ENCODE measurements at places on chromosomes 12 and 14.

GRCh38 chr14:68105816-68106215 lies 286.2 kb downstream of the RAD51B start:
- no peak for DNase-seq

- peak; percentile 90 for DNase-seq
Observed at GRCh38 chr14:68143341-68143841, 323.8 kb downstream of the RAD51B start.

GRCh38 chr12:1553536-1553935 lies 40.8 kb downstream of the FBXL14 start:
- DNase-seq = no peak

GRCh38 chr14:96205059-96205977 lies 679 bp downstream of the BDKRB2 start:
- DNase-seq = peak; percentile 11

DNA sequence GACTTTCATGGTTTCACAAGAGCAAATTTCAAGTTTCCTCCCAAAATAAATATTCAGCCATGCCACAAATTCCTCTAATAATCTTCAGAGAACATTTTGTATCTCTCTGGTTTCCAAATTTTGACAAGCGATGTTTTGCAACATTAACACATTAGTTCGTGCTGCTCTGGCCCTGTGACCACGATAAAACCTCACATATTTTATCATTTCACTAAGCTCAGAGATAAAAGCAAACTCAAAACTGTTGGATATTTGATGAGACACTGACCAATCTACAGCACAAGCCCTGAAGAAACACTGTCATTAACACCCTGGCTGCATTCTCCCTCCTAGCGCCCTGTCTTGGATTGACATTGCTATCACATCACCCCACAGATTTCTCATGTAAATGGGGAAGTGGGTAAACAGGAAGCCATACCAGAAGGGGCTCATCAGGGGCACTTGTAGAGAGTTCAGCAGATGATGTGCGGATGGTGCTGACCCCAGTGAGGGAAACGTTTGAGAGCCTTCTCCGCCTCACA lies 264.3 kb downstream of the PRKD1 start:
- no peak for DNase-seq

DNA sequence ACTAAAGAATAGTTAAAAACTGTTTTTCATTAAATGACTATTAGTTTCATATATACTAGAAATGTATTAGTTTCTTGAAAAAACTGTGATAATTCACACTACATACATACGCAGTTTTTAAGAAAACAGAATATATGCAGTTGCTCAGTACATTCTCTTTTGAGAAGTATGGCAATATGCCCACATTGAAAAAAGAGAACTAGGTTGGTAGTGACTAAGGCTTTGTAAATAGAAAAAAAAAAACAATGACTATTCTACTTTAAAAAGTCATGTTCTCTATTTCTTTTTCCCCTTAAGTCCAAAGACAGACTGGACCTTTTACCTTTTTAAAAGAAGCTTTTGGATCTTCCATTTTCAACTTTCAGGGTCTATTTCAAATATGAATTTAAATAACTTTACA lies 25.0 kb downstream of the SNX6 start:
- no peak for DNase-seq

GRCh38 chr12:84131076-84131475 lies 781.5 kb downstream of the SLC6A15 start:
- DNase-seq = peak; percentile 89

GRCh38 chr12:55972911-55973598 lies 823 bp upstream of the RAB5B start:
- peak; percentile 12 for DNase-seq

- peak; percentile 100 for DNase-seq
Observed at GRCh38 chr14:61470261-61470960, 149.0 kb downstream of the PRKCH start.

DNA sequence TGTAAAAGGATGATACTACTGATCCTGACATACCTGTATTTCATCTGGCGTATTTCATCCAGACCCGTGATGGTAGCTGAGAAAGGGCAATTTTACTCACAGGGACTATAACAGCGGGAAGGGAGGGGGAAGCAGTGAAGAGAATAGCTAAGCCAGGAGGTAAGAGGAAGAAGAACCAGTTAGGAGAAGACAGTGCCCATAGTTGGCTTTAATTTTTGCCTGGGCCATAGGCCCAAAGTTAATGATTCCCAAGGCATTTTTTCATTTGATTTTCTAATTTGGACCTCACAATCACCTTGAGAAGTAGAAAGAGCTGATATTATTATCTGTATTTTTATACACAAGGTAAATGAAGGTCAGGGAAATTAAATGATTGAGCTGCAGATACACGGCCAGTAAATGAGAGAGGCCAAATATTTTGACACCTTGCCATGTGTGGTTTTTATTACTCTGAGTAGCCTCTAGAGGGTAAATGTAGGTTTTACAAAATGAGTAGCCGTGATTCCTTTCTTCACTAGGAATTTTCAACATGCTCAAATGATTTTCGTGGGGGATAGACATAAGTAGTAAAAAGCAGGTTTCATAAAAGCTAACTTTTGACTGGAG lies 382.2 kb downstream of the FUT8 start:
- DNase-seq = peak; percentile 16

DNA sequence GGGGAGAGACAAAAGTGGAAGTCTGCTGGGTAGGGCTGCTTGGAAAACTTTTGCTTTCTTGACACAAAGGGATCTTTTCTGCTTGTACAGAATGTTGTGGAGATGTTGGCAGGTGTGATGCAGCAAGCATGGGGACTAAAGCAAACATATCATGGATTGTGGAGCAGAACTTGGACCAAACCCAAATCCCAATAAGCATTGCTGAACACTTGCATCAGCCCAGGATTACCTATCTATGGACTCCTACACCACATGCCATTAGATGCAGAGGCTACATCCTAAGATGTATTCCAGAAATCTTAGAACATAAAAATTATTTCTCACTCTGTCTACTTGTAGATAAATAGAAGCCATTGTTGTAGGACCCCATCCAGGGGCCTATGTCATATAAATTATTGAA lies 44.7 kb upstream of the RERG start:
- DNase-seq = peak; percentile 42

DNA sequence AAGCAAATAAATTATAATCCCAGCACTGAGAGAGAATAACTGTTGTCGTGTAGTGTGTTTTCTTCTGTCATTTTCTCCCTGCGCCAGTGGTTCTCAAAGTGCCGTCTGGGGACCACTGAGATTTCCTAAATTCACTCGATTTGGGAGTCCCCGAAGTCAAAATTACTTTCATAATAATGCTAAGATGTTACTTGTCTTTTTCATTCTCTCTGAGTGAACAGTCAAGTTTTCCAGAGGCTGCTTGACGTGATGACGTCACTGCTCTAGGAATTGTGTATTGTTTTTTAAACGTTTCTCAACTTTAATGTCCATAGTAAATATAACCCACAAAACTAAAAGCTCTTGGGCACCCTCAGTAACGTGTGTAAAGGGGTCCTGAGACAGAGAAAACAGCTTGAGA lies 796 bp upstream of the POP5 start:
- DNase-seq = no peak

GRCh38 chr14:68728342-68729106 lies 64.3 kb downstream of the ZFP36L1 start:
- no peak for DNase-seq

DNA sequence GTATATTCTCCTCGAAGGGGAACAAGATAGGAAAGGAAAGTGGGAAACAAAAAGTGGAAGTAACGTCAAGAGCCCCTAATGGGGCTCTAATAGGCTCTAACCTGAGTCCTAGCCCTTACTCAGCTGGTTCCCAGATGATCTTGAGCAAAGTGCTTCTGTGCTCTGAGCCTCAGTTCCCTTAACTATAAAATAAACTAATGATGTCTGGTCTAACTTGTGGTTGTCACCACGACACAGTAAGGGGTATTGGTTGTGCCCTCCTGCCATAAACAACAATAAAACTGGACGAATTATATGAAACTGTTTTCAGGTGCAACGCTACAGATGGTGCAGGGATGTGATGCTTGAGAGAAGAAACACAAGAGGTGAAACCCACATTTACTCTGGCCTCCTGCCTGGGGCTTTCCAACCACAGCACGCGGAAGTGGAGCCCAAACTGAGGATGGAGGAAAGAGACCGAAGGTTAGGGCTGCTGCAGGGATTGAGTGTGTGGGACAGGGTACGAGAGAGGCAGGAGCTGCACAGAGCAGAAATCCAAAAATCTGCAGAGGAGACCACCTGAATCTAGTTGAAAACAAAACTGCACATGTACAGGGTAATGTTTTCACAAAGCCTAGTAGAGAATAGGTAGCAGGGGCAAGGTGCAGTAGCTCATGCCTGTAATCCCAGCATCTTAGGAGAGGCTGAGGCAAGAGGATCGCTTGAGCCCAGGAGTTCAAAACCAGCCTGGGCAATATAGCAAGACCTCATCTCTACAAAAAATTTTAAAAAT lies 45.6 kb upstream of the BCL2L14 start:
- no peak for DNase-seq

GRCh38 chr14:38710881-38711280 lies 392.2 kb downstream of the SEC23A start:
- no peak for DNase-seq

- DNase-seq = no peak
Observed at GRCh38 chr12:40618636-40619035, 73.6 kb upstream of the CNTN1 start.

- DNase-seq = no peak
Observed at GRCh38 chr12:74031045-74031444, 506.6 kb upstream of the ATXN7L3B start.

- DNase-seq = no peak
Observed at GRCh38 chr14:32075672-32076277, 1.3 kb upstream of the ARHGAP5 start.

- no peak for DNase-seq
Observed at GRCh38 chr12:46572644-46573346, 200.2 kb upstream of the SLC38A2 start.

DNA sequence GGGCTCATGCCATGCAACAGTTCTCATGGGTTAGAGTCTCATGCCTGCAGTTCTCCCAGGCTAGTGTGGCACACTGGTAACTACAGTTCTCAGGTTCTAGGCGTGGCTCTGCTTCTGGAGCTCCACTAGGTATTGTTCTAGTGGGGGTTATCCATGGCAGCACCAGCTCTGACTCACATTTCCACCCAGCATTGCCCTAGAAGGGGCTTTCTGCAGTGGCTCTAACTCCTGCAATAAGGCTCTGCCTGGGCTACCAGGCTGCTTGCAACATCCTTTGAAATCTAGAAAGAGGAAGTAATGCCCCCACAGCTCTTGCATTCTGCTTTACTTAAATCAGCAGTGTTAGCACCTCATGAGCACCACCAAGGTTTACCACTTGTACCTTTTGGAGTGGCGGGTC lies 220.3 kb upstream of the ARID2 start:
- DNase-seq = no peak

GRCh38 chr12:111757361-111758119 lies 9.2 kb upstream of the ALDH2 start:
- peak; percentile 47 for DNase-seq

GRCh38 chr14:56333359-56334292 lies 215.4 kb downstream of the PELI2 start:
- DNase-seq = peak; percentile 69
